Epithelial cell of esophagus (primary cell): ENCODE measurements at places on chromosomes 3 and 15.
A peak's percentile ranks its signal among the peaks of the same experiment; 100 is the strongest.

- DNase-seq: no peak
Measured at GRCh38 chr3:31958701-31959152, 22.3 kb downstream of the OSBPL10 start.

GRCh38 chr3:13148561-13149329 is 75.5 kb upstream of the IQSEC1 start:
- no peak for DNase-seq

DNA sequence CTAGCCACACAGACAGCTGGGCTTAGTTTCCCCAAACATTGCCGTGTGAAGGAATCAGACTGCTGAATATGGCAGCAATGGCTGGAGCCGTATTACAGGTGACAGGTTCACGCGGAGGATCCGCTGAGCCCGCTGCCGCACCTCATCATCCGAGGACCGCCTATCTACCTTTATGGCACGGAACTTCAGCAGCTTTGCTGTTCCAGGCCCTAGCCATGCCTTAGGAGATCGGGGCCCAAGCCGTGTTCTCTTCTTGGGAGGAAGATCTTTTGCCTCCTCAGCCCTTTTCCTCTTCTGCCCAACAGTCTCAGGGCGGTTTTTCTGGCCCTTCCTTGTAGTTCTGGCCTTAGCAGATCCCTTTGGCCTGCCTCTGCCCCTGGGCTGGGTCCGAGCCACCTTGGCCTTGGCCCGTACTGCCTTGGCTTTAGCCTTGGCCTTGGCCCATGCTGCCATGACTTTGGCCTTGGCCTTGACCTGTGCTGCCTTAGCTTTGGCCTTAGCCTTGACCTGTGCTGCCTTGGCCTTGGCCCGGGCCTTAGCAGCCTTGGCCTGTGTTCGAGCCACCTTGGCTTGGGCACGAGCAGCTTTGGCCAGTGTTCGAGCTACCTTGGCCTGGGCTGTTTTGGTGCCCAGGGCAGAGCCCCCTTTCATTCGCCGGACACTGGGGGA is 3.2 kb downstream of the CCDC71 start:
- no peak for DNase-seq

- no peak for DNase-seq
Measured at GRCh38 chr3:39432342-39432741, 25.8 kb downstream of the RPSA start.

GRCh38 chr3:109888026-109888425 is 550.7 kb upstream of the DPPA4 start:
- DNase-seq: no peak

DNA sequence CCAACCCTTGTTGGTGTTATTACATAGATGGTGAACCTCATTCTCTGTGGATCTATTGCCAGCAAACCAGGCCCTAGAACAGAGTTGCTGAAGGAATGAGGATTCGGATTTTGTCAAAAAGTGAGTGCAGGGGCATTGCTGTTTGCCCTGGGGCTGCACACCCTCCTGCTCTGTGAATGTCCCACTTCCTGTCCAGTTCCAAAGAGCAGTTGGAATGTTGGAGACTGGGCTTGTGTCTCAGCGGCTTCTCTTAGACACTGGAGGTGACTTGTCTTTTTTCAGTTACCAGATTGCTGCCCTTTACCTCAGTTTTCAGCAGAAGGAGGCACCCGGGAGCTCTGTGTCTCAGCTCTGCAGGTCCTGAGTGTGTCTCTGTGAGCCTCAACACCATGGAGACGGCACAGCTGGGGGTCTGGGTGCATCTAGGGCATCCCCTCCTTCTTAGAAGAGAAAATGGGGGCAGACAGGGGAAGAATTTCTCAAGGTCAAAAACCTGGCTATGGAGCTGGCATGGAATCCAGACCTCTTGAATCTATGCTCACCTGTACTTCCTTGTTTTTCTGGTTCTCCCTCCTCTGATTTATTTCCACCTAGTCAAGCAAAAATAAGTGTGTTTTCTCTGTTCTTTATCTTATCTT is 46.3 kb downstream of the LIMD1 start:
- DNase-seq: peak; percentile 19

GRCh38 chr15:25989327-25989726 is 126.2 kb upstream of the ATP10A start:
- no peak for DNase-seq

DNA sequence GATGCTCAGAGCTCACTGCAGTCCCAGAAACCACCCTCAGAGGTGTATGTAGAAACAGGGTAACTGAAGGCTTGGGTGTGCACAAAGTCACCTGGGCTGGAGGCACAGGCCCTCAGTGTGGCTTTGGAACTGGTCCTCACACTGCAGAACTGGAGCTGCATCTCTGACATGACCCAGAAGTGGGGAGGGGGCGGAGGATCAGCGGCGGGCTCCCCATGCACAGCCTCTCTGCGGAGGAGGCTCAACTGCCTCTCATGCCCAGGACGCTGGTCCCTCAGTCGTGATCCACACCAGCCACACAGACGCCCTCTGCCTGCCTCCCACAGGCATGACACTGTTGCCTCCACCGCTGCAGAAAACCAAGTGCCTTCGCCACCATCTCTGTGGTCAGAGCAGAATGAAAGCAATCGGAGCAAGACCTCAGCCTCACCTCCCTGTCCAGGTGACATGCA is 73.7 kb downstream of the TM2D3 start:
- DNase-seq: peak; percentile 48
